ENCODE measurements at places on chromosomes 4 and X. TPM values are rescaled to one million over a fixed set of nuclear protein-coding genes. Genes with fewer than 3 reads are reported as not detected.

DNA sequence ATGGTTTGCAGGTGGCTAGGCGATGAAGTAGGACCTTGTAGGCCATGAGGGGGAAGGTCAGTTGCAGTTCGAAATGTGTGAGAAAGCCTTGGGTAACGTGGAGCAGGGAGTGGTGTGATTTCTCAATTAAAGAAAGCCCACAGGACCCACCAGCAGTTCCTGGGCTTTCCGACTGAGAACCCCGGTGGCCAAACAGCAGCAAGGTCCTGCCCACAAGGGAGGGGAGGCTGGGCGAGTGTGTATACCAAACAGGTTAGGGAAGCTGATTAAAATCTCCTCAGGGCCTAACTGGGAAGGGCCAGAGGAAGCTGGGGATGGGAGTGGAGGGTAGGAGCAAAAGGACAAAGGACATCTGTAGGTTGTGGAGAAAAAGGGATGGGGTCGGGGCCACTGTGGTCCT lies 2.4 kb downstream of the ATP6AP1 start:
- no peak for DNase-seq

MAGEA2 gene
- total RNA-seq: 6.1 TPM

GNRHR gene
- not detected for total RNA-seq

- DNase-seq: no peak
Measured at GRCh38 chr4:83180431-83180968, 66.0 kb upstream of the PLAC8 start.

WNK3 gene
- 6.2 TPM for total RNA-seq
